ENCODE measurements at places on chromosomes 12 and 14.

DNA sequence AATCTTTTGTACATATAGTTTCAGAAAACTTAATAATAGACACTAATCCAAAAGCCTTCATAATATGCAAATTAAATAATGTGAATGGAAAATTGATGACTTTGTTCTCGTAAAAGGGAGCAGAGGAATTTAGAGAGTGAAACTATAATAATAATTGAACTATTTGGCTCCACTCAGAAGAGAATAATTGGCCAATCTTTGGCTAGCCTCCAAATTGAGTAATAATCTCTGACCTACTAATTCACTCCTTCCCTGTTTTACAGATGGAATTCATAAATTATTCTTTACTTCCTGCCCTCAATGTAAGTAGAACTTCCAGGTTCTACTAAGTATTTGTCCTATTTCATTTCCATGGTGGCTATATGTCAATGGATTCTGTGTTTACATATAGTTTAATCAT, 15.8 kb downstream of the TRIM9 start:
- no peak for DNase-seq

- no peak for DNase-seq
Observed at GRCh38 chr12:9674226-9674590, 4.7 kb downstream of the CLEC2D start.

DNA sequence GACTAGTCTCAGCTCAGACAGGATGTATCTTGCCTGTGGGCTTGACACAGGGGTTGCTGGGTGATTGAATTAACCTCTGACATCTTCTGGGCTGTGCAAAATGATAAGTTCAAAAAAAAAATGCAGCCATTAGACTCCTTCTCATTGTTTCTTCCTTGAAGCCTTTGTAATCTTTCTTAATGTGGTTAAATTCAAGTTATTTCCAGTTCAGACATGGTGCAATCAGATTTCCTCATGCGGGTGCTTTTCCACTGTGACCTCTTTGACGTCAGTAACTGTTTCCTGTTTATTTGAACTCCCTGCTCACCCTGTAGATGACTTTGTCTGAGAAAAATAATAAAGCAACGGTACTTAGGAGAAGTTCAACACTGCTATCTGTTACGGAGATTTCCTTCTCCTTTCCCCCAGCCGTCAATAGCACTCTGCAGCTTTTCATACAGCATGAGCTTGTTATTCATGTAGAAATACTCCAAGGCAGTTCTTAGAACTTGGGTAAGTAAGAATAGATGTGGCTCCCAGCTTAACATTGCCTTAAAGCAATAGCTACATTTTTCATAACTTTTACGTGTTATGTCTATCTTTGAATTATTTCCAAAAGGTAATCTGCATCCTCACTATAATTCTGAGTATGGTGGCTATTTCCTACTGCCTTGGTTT, 155.5 kb downstream of the PRKCH start:
- no peak for DNase-seq

GRCh38 chr12:121983536-121984210, 38.0 kb upstream of the BCL7A start:
- no peak for DNase-seq

- DNase-seq, result no peak
Observed at GRCh38 chr12:51361161-51362016, 14.9 kb upstream of the CELA1 start.

DNA sequence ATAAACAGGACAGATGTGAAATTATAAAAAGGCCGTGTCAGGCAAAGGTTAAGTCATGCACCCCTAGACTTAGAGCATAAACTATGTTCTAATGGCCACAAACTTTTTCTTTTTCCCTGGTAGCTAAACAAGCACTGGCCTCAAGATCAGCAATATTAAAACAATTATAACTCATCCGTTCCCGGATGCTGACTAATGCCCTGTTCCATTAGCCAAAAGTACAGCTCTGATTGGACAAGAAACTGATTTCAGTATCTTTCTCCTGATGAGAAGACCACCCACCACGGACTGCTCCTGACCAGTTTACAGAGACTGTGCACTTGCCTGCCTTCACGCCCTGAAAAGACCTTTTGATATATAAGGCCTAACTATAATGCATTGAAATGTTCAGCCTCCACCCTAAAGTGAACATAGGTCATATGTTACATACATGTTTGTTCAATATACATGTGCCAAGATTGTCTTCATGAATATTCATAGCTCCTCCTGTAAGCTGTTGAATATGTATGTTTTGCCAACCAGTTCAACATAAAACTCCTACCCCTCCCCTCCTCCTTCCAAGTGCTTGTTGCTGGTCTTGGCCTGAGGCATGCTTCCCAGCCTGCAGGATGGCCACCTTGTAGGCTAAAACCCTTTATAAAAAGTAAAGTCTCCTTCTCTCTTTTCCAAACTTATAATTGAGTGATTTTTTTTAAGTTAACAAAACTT, 162.0 kb downstream of the IPO8 start:
- no peak for DNase-seq

DNA sequence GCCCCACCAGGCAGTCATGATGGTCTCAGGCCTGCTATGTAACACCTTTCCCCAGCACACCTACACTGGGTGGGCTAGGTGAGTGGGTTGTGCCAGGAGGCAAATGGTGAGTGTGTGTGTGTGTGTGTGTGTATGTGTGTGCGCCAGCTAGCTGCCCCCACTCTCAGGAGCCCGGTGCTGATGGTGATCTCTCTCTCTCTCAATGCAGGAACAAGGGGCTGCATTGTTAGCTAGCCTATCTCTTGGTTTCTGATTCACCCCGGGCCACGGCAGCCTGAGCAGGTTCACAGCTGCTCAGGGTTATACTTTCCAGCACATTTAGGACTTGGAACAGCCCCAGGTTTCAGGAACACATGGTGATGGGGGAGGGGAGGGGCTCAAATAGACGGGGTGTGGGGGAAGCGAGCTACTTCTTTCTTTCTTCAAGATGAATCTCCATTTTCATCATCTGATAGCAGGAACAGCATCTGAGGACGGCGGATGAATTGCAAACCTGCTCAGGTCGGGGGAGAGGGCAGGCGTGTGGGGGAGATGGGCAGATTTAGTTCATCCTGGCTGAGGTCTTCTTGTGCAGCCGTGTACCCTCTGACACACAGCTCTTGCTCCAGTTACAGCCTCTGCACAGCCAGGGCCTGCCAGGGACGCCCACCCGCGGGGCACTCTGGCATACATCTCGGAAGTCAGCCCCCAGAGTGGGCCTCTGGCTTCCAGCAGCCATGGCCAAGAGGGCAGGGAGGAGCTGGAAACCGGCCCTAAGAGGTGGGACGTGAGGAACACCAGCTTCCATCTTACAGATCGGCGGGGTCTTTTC, 137.6 kb downstream of the ZFP36L1 start:
- DNase-seq, result no peak

DNA sequence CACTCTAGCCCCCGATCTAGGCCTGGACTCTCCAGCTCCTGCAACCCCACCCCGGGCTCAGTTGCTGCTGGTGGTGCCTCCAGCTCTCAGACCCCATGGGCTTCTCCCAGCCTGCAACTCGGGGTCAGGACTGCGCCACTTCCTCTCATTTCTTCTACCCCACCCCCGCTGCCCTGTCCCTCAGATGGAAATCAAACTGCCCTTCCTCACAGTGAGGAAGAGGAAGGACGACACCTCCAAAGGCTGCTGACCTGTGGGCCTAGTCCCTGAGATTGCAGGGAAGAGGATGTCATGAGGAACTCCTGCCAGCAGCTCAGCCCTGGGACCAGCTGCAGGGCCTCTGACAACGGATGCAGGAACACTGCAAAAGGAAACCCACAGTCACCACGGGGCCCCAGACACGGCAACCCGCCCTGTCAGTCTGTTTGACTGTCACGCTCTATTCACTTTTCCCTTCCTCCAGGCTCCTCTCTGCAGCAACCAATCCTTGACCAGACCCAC, 29.3 kb upstream of the PNMA1 start:
- DNase-seq, result peak; percentile 41
